ENCODE measurements at places on chromosomes 12 and 14.

GRCh38 chr12:119399301-119399700, 64.8 kb downstream of the CCDC60 start:
- DNase-seq: no peak

GRCh38 chr12:130225347-130225746, 63.1 kb downstream of the FZD10 start:
- no peak for DNase-seq

- DNase-seq: no peak
Measured at GRCh38 chr14:77186911-77187648, 5.5 kb downstream of the TMEM63C start.

- DNase-seq: no peak
Measured at GRCh38 chr14:21524575-21525490, 1.3 kb downstream of the SALL2 start.

DNA sequence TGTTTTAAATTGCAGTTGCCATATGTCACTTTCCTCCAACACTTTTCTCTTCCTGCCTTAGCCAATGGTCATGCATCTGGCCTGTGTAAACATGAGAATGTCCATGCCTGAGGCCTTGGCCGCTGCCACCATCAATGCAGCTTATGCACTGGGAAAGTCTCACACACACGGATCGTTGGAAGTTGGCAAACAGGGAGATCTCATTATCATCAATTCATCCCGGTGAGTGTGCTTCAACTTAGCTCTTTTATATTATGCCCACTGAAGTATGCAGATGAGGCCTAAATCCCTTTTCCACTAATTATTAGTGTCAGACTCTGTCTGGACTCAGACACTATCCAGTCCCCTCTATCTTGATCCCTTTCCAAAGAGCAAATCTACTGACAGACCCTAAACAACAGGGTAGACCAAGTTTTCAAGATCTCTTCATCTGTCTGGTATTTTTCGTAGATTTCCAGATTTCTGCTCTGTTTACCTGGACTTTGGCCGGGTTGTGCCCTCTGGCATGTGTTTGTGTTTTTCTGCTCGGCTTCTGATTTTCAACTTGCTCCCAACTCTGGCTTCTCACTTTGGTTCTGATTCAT, 23.2 kb downstream of the AMDHD1 start:
- no peak for DNase-seq

GRCh38 chr14:73260574-73260973, 23.3 kb downstream of the PAPLN start:
- DNase-seq: no peak

DNA sequence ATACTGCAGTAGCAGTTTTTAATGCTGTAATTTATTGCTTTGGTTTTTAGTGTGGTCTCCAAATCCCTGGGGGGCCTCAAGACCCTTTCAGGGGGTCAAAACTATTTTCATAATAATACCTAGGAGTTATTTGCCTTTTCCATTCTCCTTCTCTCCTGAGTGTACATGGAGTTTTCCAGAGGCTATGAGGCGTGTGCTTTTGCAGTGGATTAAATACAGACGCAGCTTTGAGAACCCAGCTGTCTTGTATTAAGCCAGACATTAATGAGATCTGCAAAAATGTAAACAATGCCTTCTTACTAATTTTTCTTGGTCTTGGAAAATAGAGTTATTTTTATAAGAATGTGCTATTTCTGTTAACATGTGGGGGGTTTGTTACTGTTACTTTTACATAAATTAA, 68.6 kb downstream of the SLC25A47 start:
- no peak for DNase-seq

DNA sequence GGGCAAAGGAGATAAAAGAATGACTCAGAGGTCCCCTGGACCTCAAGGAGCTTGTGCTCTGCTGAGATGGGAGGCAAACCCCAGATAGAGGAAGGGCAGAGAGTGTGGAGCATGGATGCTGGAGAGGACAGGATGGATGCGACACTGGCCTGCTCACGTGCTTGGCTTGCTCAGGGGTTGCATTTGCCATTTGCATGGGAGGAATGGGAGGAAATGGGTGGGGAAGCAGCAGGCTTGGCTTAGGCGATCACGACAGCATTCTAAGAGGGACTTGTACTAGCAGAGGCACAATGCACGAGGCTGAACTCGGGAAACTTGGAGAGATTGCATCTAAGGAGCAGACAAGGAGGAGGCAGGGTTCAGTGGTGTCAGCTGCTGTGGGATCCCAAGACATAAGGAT, 19.8 kb downstream of the CD9 start:
- no peak for DNase-seq

DNA sequence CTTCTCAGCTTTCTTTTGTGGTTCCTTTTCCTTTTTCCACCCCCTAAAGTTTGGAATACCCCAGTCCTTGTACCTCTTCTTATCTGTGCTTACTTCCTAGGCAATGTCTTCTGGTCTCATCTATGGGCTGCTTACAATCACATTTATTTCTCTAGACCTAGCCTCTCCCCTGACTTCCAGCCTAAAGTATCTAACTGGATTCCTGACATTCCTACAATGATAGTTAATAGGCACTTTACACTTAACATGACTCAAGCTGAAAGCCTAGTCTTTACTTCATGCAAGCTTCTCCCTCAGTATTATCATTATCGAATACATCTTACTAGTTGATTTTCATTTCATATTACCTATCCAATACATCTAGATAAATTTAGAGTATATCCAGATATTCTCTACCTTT, 21.2 kb downstream of the CLECL1 start:
- DNase-seq: no peak

DNA sequence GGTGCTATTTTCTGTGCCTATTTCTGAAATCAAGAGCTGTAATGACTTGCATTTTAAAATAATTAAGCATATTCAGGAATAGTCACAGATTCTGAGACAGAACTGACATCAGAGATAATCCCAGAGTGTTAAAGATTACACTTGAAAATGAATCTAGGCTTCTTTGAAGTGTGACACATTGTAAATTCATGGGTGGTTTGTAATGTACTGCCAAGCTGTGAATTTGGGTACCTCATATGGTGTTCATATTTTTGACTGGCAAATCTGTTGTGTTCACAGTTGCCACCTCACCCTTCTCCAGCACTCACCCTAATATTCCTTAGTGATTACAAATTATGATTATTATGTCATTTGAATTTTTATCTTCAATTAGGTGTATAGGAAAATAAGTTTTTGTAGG, 78.5 kb upstream of the CSRP2 start:
- DNase-seq: no peak

DNA sequence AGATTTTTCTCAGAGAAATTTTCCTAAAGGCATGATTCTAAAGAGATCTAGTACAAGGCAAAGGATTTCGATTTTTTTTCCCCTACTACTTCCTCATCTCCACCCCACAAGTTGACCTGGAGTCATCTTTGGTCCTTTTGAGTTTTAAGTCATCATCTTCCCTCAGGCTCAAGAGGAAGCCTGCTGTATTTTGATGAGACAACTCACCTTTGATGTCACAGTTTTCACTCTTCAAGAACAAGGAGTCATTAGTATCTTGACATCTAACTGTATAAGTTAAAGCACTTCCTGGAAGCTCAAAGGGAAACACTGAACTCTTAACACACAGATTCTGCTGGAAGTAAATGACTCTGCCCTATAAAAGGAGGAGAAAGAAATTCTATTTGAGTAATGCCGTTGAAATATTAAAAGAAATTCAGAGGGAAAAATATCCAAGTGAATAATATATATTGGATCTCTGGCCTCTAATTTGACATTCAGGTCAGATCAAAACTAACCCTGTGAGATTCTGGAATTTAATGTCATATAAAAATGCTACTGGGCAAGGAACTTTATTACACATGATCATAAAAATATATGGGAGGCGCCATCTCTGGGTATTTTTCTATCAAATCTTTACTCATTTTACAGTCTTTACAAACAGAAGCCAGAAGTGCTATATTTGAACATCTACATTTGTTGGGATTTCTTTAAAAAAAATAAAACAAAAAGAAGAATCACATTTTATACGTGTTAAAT, 435.0 kb downstream of the NRXN3 start:
- no peak for DNase-seq

DNA sequence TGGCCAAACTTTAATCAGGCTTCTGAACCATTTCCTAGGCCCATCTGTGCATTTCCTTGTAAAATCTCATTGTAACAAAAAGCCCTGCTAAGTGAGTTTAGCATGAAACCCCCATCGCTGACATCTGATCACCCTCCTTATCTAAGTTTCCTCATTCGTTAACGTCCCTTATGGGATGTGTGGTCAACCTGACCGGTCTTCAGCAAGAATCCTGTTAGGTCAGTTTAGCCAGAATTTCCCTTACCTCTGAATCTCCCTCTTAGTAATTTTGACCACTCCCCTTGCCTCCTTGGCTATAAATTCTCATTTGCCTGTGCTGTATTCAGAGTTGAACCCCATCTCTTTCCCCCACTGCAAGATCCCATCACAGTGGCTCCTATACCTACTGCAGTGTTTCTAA, 239.3 kb downstream of the RMST start:
- DNase-seq: no peak

- DNase-seq: no peak
Measured at GRCh38 chr14:63760014-63760413, 32.1 kb upstream of the SGPP1 start.

GRCh38 chr12:26648066-26648465, 184.9 kb downstream of the ITPR2 start:
- DNase-seq: no peak

DNA sequence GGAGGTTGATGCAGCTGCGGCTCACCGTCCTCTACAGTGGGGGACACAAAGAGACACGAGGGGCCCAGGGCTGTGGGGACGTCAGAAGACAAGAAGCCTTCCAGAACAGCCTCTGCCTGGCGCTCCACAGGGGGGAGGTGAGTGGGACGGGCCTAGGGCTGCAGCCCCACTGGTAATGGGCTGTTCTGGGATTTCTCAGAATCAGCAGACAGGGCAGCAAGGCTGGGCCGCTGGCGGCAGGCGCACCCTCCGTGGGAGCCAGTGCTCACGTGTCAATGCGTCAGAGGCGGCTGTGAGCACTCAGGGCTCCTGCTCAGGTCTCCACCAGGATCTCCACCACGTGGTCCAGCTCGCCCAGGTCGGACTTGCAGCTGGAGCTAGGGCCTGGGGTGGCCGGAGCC, 10.0 kb downstream of the CDCA4 start:
- no peak for DNase-seq

- no peak for DNase-seq
Measured at GRCh38 chr12:68861890-68862289, 53.9 kb downstream of the MDM2 start.

GRCh38 chr12:124739953-124740561, 123.6 kb downstream of the SCARB1 start:
- no peak for DNase-seq

DNA sequence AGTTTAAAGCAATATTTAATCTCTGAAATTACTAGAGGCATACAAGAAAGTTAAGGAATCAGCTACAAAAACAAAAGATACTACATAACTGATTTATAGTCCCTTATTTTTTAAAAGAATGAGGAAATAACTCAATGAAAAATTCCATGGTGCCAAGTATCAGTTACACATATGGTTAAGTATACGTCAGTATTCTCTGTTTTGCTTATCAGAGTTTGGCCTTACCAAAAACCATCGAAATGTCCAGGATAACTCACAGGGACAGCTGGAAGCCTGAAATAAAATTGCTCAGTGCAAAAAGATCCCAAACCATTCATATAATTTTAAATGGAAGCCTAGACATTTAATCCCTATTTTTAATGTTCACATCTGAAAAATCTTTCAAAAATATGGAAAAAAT, 3.6 kb downstream of the CFL2 start:
- no peak for DNase-seq

GRCh38 chr12:117467588-117467987, 106.2 kb upstream of the NOS1 start:
- no peak for DNase-seq

DNA sequence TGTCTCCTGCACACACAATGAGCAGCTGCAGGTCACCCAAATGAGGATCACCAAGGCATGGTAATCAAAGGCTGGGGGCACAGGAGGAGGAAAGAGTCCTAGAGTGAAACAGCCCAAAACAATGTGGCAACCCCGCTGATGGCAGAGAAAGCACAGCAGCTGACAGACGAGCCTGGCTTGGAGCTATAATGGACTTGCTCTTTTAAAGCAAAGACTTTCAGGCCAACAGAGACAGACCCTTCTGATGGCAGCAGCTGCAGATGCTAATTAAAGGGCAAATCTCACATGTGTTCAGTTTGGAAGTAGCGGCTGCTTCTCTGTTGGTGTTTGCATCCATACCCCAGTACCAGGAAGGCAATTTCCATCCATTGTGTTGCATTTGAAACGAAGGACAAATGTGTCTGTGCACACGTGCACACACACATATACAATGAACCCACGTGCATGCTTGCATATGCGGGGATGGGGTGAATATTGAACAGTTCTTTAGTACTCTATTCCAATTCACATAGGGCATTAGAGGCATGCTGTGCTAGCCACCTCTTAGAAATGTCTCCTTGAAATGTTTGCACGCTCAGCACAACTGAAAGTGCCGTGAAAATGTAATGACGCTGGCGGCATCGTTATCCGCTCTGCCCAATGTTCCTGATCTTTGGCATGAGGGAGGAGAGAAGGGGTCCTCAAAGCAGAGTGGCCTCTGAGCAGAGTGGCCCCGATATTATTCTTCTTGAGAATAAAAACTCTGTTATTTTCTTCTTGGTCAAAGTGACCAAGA, 38.1 kb downstream of the CIT start:
- no peak for DNase-seq

- DNase-seq: no peak
Measured at GRCh38 chr14:54866588-54866987, 36.0 kb downstream of the GCH1 start.

DNA sequence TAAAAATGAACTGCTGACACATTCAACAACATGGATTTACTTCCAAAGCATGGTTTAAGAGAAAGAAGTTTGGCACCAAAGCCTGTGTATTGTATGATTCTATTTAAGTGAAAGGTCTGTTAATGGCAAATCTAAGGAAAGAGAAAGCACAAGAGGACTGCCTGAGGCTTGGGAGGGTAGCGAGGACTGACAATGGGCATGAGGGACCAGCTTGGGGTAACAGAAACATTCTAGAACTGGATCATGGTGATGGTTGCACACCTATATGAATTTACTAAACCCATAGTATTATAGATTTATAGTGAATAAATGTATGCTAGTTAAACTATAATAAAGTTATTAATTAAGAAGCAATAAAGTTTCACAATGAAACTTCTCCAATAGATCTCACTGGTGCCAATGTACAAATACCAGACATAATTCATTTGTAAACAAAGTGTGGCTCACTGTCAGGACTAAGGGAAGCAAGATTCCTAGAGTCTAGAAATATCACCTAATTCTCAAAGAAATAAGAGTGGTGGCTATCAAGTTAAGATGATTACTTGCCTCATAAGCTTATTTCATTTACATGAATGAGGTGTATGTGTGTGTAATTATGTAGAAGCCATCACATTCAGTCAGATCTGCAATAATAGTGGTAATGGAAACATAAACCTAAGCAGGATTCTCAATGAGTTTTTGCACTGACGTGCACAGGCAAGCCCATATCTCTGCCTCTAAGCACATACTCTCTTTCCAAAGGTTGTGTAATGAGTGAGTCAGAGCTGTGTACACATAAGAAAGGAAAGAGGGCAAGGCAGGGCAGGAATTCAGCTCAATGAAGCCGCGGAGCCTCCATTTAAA, 353.4 kb downstream of the KCNH5 start:
- DNase-seq: no peak

- peak; percentile 1 for DNase-seq
Measured at GRCh38 chr12:51678086-51678724, 87.2 kb downstream of the SCN8A start.
